CD8-positive, alpha-beta memory T cell (primary cell): ENCODE measurements at places on chromosomes 12 and 14.

- DNase-seq = no peak
Observed at GRCh38 chr12:79393842-79394241, 296.9 kb downstream of the PAWR start.

DNA sequence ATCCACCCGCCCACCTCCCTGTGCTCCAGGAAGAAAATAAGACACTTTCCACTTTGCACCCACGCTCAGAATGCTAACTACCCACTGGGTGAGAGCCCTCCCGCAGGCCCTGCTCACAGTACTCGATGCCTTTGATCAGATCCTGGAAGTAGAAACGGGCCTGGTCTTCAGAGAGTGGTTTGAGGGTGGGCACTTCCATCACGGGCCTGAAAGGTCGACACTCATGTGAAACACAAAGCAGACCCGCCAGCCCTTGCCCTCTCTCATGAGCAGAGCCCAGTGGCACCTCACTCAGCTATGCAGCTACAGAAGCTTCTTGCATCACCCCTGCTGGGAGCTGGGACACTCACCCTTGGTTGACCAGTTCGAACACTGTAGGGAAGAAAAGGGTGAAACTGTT lies 41.1 kb downstream of the CAMKK2 start:
- no peak for DNase-seq

- no peak for DNase-seq
Observed at GRCh38 chr12:103518899-103519298, 23.1 kb upstream of the C12orf42 start.

GRCh38 chr14:32826404-32827082 lies 112.1 kb upstream of the NPAS3 start:
- no peak for DNase-seq

DNA sequence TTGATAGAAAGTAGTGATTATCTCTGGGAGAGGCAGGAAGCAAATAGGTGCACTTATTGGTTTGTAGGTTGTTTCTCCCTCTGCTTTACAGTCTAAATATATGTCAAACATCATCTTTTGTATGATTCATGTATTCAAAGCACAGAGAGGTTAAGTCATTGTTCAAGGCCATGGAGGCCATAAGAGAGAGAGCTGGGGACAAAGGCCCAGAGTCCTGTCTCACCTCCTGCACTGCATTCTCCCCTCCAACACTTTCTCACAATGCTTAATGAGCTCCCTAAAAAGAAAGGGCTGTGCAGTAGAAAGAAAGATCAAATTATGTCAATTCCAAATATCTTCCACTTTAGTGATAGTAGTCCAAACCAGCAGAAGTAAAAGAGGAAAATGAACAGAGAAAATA lies 180.4 kb upstream of the DIO3 start:
- no peak for DNase-seq

- no peak for DNase-seq
Observed at GRCh38 chr12:105977236-105977635, 161.5 kb downstream of the NUAK1 start.

GRCh38 chr14:44271637-44272036 lies 235.4 kb downstream of the FSCB start:
- no peak for DNase-seq

DNA sequence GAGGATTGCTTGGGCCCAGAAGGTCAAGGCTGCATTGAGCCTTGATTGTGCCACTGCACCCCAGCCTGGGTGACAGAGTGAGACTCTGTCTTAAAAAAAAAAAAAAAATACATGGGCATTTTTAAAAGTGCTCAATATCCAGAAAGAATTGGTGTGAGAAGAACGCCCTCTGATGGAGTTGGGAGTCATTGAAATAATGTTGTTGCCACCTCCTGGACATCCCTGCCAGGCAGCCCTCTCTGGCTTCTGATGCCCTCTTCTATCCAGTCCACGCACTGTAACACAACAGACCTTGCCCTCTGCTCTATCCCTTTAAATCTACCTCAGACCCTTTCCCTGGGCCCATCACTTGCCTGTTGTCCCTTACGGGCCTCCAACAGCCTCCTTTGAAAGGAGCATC lies 4.9 kb downstream of the PTGDR start:
- DNase-seq = no peak

- DNase-seq = no peak
Observed at GRCh38 chr14:36174767-36175424, 1.6 kb downstream of the PTCSC3 start.

- DNase-seq = no peak
Observed at GRCh38 chr12:69947897-69948296, 122.9 kb downstream of the MYRFL start.

- no peak for DNase-seq
Observed at GRCh38 chr12:114414031-114414865, 8.3 kb upstream of the TBX5 start.

DNA sequence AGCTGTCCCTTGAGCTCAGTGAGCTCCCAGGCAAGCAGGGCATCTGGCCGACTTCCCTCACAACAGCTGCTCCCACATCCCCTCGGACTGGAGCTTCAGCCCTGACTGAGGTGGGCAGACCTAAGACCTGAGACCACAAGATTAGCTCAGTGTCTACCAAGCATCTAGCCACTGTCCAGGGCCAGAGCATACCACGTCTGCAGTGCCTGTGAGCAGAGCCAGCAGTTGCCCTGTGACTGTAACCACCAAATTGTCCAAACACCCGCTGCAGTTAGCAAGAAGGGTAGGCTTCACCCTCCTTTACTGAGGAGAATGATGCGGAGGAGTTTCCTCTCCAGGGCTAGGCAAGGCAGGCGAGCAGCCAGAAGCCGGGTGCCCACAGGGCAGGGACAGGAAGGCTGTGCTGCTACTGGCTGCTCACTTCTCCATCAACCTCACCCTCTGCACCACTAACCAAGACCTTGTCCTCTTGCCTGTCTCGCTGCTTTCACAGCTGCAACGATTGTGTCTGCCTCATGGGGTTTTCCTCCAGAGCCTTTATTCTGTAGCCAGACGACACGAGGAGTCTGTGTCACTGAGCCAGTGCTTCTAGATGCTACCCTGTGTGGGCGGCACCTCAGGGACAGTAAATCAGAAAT lies 53.9 kb downstream of the ANAPC7 start:
- no peak for DNase-seq
